ENCODE measurements at places on chromosomes 1 and 21.
A peak's percentile ranks its signal among the peaks of the same experiment; 100 is the strongest.

- no peak for DNase-seq
These were observed 452 bp downstream of the LEFTY2 start for GRCh38 chr1:225940385-225941151.

GRCh38 chr1:67135354-67135753, 584 bp upstream of the C1orf141 start:
- no peak for DNase-seq

DNA sequence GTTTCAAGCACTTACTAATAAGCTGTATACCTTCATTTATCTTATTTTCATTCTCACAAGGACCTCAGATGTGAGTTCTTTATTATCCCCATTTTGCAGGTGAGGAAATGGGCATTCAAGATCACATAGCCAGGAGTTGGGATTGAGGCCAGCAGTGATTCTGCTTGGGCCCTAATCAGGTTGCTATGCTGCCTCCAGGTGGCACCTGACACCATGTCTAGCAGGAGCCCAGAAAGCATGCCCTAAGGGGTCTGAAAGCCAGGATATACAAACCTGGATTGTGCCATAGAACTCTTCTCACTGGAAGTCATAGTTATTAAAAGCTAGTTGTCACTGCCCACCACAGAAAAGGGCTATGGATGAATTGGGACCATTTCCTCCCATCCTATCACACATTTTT, 61.1 kb downstream of the FYB2 start:
- DNase-seq = no peak

DNA sequence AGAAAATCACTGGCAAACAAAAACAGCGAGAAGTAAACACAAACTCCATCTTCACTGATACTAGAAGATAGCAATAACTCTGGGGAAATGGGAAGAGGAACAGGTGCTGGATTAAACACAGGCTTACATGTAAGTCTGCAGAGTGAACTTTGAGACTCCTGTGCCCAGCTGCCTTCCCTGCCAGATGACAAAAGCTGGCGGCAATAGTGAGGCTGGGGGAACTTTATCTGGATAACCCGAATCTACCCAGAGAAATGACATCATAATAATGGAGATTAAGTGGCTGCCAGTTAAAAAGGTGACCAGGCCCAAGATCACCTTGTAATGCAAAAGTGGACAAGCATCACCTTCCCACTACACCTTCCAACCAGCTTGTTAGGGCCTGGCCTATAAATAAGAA, 184.5 kb downstream of the CHRM3 start:
- DNase-seq = no peak

- DNase-seq = no peak
These were observed 22.6 kb downstream of the AK4 start for GRCh38 chr1:65170511-65171142.

- DNase-seq = no peak
These were observed 244.4 kb downstream of the HHAT start for GRCh38 chr1:210573141-210573540.

DNA sequence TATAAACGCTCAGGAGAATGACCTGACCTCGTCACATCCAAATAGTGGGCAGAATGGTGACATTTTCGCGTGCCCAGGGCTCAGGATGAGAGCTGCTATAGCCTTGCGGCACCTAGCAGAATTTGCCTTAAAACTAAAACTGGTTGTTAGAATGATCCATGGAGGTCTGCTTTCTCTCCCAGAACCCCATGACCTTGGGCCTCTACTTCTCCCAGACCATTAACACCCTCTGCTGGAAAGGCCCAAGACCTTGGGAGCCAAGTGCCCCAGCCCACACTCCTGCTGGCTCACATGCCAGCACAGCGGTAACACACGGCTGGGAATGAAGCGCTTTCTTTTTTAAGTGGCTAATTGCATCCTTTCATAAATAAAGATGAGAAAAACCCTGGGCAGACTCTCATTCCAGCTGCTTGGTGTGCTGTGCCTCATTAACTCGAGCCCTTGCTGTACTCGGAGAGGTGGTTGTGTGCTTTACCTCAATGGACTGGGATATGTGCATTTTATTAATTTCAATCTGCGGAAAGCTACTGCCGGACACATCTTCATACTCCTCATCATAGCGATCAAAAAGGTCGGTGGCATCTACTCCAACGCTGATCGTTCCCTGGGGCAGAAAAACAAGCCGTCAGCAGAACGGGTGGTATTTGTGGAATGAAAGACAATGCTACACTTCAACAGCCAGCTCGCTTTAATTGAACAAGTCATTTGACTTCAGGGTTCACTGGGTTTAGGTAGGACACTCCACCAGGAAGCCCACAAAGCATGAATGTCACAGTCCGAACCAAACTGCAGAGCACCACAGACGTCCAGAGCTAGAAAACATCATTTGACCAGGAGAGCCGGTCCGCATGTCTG, 29.0 kb downstream of the THAP3 start:
- DNase-seq = no peak

GRCh38 chr1:3192361-3192760, 123.4 kb downstream of the PRDM16 start:
- DNase-seq = no peak

DNA sequence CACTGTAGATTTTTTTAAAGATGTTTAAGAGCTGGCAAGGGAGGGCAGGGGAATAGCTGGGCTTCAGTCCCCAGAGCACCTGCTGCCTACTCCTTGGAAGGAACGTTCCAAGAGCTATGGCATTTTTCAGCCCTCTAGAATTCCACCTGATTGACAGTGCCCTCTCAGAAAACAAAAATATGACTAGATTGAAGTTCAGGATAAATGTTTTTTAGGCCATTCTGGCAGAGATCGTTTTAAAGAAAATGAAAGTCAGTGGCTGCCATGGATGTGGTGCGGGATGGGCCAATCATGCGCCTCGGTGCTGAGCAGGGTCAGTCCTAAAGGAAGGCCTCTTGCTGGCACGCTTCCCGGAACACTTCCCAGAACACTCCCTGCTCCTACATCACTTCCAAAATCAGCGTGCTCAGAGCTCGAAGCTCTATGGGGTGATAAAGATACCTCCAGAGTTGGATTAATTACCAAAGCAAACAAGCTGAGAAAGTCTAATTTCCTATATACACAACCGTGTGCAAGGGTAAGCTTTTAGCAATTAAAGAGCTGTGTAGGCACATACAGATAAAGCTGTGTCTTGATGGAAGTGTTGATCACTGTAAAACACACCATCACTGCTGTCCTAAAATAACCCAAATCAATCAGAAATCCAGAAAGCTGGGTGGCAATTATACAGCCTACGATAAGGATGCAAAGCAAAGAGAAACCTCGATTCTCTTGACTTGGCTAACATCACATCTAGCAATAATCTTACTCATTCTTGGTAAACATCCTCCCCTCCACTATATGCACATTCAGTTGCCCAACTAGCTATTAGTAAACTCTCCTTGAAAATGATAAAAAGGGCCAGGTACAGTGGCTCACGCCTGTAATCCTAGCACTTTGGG, 34.6 kb downstream of the TGFBR3 start:
- peak; percentile 56 for DNase-seq

DNA sequence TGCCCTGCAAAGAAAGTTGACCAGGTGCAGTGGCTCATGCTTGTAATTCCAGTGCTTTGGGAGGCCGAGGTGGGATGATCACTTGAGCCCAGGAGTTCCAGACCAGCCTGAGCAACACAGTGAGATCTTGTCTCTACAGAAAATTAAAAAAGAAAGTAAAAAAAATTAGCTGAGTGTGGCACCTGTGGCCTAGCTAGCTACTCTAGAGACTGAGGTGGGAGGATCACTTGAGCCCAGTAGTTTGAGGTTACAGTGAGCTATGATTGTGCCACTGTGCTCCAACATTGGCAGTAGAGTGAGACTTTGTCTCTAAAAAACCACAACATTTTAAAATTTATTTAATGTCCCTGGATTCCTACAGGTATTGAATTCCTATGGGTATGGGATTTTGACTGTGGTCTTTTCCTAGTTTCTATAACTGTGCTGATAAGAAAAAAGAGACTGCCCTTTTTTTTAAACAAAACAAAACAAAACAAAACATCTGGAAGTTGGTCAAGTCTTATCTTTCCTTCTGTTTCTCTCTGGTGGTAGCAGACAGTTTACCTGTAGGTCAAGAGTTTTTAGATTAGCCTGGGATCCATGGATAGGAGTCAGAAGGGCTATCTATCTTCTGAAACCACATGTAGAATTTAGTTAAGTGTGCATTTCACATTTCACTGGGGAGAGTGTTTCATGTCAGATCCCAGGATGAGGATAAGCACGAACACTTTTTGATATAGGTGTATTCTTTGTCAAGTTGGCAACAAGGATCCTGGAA, 18.8 kb downstream of the UCK2 start:
- no peak for DNase-seq

- no peak for DNase-seq
These were observed at the start of gene SYT14 for GRCh38 chr1:209937996-209938959. Gene SYT14, plus strand, starts transcription at chr1:209938217. Its CDS starts 48 bp downstream, at chr1:209938265.

DNA sequence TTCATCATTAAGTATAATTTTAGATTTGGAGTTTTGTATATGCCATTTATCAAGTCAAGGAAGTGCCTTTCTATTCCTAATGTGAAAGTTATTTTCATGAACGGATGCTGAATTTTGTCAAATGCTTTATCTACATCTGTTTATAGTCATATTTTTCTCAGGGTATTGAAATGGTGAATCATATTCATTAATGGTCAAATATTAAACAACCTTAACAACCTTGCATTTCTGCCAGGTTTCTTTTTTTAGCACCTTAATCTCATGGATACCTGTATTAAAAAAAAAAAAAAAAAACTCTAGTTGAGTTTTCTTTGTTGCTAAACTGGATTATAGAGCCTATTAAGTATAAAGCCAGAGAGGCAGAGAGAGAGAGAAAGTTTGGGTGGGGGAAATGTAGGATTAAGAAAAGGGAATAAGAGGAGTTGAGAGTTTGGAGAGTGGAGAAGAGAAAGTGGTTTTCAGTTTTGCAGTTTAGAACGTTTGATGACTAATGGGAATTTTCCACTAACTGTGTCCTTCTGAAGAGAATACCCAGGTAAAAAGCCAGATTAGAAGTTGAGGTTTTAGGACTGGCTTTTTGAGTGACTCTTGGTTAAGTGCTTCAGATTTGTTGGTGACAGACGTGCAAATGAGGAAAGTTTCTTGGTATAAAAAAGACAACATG, 305.0 kb downstream of the HLX start:
- DNase-seq = no peak

DNA sequence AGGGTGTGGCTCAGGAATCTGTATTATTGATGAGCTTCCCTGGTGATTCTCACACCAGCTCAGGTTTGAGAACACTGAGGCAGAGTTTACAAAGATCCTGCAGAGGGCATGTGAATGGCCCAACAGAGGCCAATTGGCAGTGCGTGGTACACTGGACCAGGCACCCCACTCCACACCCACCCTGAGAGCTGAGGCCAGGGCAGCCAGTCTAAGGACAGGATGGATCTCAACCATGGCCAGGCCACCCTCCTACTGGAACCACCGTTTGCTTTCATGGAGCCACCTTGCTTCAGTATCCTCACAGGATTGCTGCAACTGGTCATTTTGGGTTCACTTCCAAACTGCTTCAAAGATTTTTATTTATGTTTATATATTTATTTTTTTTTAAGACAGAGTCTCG, 7.3 kb upstream of the RASSF5 start:
- DNase-seq = no peak

- DNase-seq = no peak
These were observed 180.2 kb upstream of the MAP1LC3C start for GRCh38 chr1:242178924-242179708.

DNA sequence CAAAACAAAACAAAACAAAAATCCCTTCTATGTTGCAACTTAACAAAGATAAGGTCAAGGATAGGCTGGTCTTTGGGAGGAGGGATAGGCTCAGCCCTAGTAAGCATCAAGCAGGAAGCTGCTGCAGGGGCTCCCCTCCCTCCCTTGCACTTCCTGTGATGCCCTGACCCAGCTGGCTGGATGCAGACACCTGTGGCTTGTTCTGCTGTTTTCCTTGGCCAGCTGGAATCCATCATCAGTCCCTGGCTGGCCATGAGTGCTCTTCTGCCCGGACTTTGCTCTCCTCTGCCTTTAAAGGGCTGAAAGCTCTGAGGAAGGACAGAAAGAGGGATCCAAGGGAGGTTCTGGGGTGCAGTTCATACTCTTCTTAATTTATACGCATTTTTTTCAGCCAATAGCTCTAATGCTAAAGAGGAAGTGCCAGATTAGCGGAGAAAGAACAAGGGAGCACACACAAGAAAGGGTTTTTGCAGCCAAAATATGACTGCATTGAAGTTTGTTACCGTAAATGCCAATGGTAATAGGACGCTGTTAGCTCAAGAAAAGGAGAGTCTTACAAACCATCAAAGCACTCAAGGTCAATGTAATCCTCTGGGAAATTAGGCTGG, 19.9 kb upstream of the UBE2U start:
- DNase-seq = no peak

GRCh38 chr1:214989341-214989740, 93.2 kb upstream of the KCNK2 start:
- no peak for DNase-seq

DNA sequence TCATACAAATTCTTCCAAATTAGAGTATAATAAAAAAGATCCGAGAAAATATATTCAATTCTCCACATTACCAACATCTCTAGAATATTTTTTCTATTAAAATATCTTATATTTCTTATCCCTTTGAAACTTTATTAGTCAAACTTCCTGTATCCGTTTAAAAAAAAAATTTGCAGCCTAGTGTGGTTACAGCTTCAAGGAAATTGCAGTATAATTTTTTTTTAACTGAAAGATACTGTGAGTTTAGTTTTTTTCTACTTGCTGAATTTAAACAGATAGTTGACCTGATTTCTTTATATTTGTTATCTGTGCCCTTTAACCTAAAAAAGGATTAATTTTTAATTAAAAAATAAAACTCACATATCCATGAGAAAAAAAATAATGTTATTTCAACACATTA, 1.5 kb downstream of the RGS18 start:
- no peak for DNase-seq

- no peak for DNase-seq
These were observed 3.9 kb upstream of the TNFRSF4 start for GRCh38 chr1:1217621-1218523.

DNA sequence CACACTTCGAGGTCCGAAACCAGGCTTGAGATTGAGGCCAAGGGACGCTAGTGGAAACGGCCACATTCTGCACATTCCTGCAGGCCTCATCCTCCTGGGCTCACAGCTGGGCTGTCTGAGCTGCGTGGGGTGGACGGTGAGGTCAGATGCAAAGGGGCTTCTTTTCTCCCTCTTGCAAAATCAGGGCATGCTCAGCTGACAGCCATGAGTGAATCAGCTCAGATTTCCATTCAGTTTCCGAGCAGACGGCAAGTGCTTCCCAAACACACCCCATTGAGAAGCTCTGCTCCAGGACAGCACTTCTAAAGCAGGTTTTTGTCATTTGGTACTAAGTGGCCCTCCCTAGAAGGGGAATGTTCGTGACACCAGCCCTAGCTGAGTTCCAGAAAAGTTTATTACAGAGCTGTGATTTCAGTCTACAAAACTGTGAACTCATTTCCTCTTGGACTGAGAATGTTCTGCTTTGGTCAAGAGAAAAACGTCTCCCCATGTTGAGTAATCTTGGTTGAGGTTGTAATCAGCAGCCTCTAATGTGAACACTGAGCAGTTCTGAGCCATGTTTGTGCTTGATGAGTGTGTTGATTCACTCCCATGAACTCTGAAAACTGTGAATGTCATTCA, 10.0 kb downstream of the PDPN start:
- DNase-seq = no peak

GRCh38 chr1:55869065-55869464, 653.9 kb upstream of the USP24 start:
- no peak for DNase-seq
